ENCODE measurements at places on chromosomes 3 and 15.
A peak's percentile ranks its signal among the peaks of the same experiment; 100 is the strongest.

- no peak for DNase-seq
Observed at GRCh38 chr3:126305427-126305826, 51.8 kb downstream of the KLF15 start.

DNA sequence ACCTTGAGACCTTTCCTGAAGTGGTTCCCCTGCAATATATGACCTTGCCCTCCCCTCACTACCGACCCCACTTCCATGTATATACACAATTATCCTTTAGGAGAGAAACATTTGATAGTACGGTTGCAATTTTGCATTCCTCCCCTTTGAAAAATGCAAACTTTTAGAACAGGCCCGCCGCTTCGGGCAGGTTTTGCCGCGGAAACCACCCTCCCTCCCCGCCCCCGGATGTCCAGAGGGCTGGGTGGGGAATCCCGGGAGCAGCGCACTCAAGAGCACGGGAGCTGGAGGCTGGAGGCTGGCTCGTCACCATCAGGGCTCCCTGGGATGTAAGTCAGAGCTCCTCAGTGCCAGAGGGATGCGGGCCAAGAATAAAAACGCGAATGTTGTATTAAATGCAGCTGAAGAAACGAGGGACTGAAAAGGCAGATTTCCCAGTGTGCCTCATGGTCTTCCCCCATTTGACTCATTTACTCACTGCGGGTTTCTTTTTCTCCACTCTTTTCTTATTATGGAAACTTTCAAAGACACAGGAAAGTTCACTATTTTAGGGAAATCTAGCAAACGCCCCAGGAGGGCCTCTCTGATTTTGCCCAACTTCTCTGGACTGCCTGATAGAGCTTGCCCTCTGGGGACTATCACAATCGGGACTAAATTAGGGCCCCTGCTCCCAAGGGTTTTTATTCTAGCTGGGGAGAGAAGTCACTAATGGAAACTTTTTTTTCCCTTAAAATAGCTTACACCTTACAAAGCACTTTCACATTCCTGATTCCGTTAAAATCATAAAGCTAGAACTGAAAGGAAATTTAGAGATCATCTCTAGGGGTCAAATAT, 2.9 kb upstream of the USP3 start:
- peak; percentile 74 for DNase-seq

GRCh38 chr3:119318876-119319275, 24.7 kb downstream of the ARHGAP31 start:
- no peak for DNase-seq

GRCh38 chr3:89373434-89373833, 266.0 kb downstream of the EPHA3 start:
- DNase-seq, result no peak

DNA sequence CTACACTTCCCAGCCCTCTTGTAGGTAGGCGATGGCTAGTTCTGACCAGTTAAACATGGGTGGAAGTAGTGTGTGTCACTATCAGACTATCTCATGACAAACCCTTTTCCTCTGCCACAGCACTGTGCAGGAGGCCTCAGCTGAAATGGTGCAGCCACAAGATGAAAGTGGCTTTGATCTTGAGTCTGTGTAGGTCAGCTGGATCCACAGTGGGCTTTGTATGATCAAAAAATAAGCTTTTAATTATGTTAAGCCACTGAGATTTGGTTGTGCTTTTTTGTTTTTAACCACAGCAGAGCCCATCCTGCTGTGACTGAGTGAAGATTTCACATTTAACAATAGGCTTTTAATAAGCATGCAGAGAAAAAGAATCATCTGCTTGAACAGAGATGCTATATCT, 19.7 kb downstream of the RCN2 start:
- DNase-seq, result no peak

DNA sequence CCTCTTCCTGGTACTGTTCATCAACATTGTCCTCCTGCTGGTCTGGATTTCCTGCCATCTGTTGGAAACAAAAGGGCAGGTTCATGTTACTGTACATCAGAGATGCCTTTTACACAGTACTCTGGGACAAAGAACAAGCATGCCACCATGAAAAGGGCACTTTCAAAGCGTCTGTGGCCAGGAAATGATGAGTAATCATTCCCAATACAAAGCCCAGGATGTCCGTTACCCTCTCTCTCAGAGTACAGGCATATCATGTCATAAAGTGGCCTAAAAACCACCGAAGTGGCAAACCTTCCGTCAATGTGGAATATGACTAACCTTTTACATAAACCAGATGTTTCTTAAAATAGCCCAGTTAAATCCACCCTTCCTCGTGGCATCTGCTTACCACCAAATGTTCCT, 71.2 kb downstream of the GOLIM4 start:
- no peak for DNase-seq

DNA sequence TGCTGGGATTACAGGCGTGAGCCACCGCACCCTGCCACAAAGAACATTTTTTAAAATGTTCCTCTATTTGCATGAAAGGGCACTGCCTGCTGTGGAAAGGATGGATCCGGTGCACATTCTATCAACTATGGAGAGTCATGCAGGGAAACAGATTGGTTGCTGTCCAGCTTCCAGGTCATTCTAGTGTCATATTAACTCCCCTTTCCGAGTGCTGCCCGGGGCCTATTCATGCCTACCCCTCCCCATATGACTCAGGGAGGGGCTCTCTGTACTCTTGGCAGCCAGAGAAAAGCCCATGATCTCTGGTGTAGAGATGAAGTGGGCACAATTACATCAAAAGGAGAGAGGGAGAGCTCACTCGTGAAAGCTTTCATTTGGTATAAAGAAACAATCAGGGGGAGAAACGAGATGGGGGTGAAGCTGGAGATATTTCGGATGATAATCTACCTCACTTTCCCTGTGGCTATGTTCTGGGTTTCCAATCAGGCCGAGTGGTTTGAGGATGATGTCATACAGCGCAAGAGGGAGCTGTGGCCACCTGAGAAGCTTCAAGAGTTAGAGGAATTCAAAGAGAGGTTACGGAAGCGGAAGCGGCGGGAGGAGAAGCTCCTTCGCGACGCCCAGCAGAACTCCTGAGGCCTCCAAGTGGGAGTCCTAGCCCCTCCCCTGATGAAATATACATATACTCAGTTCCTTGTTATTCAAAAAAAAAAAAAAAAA, 16.1 kb upstream of the AHSG start:
- DNase-seq, result peak; percentile 15

DNA sequence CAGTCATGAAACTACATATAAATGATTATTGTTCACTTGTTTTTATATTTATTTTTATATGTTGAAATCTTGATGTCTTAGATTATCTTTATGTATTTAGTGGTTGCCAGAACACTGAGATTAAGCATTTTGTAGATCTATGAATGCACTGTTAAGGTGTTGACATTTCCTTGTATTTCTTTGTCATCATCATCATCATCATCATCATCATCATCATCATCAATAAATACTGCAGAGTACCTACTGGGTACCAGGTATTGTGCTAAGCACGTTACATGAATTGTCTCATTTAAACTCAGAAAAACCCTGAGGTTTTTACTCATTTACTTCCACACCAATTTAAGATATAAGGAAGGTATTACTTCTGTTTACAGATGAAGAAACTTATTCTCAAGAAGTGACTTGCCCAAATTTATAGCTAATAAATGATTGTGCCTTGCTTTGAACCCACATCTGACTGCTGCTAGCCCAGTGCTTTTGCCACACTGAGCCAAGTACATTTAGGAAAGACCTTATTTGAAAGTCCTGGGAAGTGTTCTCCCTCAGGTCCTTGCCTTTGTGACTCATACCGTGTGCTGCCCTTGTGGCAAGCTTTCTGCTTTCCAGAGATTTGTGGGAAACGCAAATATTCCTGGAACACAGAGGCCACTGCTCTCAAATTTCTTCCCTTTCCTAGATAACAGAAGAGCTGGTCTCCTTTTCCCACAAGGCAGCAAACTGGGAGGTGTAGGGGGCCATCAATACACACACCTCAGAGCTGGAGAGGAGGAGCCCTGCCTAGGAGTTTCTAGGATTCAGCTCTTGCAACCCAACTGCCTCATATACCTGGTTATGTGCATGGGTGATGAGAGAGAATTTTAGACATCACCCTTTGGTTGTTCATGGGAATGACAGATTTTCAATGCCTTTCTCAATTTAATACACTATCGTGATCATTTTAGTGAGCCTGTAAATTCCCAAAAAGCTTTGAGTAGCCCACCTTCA, 115.4 kb upstream of the C15orf61 start:
- no peak for DNase-seq

- no peak for DNase-seq
Observed at GRCh38 chr3:56878074-56878473, 76.3 kb upstream of the ARHGEF3 start.

GRCh38 chr3:120394347-120394746, 45.2 kb upstream of the LRRC58 start:
- DNase-seq, result no peak

- no peak for DNase-seq
Observed at GRCh38 chr3:108127301-108127988, 36.6 kb upstream of the CD47 start.

DNA sequence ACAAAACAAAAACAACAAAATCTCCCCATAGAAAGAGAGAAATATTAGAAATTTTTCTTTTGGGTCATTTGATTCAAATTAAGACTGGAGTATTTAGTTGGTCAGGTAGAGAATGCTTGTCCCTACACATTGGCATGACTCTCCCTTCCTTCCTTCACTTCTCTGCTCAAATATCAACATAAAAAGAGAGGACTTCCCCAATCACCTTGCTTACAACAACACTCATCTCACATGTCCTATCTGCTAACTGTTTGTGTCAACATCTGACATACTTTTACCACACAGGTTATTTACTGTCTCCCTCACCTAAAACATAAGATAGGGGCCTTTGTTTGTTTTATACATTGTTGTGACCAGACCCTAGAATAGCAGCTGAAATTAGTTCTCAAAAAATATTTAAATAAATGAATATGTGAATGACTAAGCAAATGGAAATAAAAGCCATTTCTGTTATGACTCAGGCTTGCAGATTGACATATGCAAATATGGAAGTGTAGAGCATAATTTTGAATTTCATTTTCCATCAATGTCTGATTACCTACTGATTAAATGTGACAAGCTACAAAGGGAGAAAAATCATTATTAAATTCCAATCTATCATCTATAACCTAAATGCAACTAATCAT, 304.8 kb downstream of the CTNNB1 start:
- DNase-seq, result no peak

DNA sequence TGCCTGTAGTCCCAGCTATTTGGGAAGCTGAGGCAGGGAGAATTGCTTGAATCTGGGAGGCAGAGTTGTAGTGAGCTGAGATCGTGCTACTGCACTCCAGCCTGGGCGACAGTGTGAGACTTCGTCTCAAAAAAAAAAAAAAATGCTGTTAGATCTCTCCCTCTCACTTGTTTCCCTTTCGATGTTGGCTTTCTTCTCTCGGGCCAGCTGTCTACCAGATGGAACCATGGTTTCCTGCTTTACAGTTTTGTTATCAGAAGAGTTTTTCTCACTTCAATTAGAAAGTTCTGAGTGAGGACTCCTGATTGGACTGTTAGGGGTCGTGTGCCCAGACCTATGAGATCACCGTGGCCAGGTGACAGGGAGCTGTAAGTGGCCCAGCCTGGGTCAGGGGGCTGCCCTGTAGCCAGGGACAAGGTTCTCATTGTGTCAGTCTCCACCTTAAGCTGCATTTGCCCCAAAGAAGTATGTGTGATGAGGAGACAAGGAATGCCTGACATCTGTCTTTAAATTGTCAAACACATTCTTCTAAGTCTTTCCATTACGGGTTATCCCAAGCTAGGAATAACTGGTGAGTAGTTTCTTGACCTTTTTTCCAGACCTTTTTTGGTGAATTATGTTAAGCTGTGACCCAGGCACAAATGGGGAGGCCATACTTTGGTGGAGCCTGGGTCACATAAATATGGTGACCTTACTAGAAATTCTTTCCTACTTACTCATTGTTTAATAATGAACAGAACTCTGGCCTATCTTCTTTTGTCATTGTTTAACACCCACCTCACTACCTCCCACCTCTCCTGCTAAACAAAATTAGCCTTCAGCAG, 25.2 kb downstream of the SNAPC5 start:
- DNase-seq, result peak; percentile 54

GRCh38 chr3:17709236-17709810, 33.1 kb downstream of the TBC1D5 start:
- no peak for DNase-seq

DNA sequence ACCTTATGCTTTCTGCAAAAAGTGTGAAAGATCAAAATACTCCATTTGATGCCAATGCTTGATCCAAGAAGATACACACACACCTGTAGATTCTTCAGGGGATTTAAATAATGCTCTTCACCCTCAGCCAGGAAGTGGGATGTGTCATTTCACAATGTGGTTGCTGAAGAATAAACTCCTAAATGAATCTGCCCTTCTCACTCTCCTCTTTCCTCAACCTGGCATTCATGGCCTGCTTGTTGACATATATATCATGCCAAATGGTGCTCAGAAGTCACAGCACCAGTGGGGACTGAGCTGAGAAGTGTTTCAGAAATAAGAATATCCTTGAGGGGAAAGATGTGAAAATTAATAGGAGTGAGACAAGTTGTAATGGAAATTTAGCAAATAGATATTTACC, 146.6 kb upstream of the ARHGEF26 start:
- no peak for DNase-seq

DNA sequence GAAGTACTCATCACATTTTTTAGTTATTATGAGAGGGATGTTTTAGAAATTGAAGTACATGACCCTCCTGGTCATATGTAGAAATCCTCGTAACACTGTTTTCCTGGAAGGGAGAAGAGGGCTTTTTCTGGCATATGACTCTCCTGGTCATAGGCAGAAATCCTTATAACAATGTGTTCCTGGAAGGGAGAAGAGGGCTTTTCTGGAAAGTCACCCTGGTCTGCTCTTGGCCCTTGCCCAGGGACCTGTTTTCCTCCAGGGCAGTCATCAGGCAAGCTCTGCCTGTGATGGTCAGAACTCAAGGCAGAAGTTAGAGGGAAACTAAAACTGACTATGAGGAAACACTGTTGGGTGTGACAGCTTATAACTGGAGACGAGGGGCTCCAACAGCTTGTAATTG, 27.7 kb downstream of the LAMP3 start:
- DNase-seq, result no peak

- no peak for DNase-seq
Observed at GRCh38 chr15:85718271-85718971, 76.3 kb downstream of the KLHL25 start.

- DNase-seq, result no peak
Observed at GRCh38 chr15:98586066-98586465, 62.3 kb upstream of the IGF1R start.

DNA sequence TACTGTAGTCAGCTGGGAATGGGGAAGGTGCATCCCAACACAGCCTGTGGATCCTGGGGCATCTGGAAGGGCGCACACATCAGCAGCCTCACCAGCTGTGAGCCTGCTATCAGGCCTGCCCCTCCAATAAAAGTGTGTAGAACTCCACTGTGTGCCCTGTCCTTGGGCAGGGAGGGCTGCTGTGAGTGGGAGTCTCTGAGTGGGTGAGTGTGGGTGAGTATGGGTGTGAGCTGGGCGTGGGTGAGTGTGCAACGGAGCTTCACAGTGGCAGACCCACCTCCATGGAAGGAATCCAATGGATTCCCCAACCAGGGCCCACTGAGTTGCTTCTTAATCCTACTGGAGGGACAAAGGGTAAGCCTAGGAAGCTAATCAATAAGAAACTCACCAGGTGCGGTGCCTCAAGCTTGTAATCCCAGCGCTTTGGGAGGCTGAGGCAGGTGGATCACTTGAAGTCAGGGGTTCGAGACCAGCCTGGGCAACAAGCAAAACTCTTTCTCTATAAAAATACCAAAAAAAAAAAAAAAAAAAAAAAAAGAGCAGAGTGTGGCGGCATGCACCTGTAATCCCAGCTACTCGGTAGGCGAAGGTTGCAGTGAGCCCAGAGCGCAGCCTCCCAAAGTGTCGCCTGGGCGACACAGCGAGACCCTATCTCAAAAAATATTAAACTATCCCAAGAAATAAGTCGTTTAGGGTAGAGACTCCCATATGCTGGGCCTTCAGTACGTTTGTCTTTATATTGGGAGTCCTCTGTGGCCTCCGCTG, 555 bp upstream of the RCCD1 start:
- DNase-seq, result no peak

GRCh38 chr3:138114988-138115971, at the start of gene DZIP1L:
Gene DZIP1L (minus strand): TSS chr3:138115608. CDS start chr3:138103971, 11,637 bp downstream.
- DNase-seq, result peak; percentile 79
